ENCODE measurements at places on chromosomes 2 and 18.

- DNase-seq: no peak
These were observed 269.6 kb upstream of the SIX3 start for GRCh38 chr2:44671916-44672315.

GRCh38 chr2:68172521-68172920, 14.8 kb downstream of the PNO1 start:
- DNase-seq: no peak

DNA sequence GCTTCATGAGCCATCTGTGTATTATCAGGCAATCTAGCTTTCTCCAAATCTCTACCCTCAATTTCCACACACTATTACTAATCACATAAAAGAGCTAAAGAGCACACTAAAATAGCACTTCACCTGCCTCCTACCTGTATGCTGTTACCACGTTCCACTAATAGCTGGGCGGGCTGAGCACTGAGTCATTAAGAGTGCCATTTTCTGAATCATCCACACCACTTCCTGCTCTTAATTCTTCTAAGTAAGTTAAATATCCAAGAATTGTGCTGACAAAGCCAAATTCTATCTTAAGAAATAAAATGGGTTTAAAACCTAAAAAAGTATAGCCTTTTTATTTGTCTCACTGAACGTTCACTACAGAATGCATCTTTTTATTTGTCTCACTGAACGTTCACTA, 35.7 kb downstream of the NOL10 start:
- no peak for DNase-seq

DNA sequence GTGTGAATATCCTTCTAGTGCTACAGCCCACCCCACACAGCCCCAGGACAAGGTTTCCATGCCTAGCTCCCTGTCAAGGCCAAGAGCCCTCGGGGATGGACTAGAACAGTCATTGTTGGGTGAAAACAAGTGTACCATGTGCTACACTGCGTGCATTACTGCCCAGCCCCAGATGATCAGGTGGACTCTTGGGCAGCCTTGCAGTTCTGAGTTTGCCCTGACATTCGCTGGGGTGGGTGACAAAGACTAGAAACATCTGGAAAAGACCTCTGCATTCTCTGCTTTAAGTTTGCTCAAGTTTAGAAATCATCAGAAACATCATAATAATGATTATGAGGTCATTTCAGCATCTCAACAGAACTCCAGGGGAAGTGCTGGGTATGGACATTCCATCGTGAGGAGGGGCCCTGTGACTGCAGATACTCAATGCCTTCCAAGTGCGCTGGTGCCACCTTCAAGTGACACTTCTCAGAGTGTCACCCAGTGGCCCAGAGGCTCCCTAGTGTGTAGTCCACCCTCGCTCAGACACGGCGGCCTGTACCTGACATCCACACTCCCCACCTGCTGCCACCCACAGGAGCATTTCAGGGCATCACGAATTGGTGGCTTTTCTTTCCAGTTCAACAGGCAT, 5.3 kb upstream of the PXDN start:
- DNase-seq: no peak

- DNase-seq: no peak
These were observed 121.9 kb downstream of the NDUFA10 start for GRCh38 chr2:239903210-239903609.

- no peak for DNase-seq
These were observed 234.0 kb downstream of the MBD2 start for GRCh38 chr18:53990485-53990884.

DNA sequence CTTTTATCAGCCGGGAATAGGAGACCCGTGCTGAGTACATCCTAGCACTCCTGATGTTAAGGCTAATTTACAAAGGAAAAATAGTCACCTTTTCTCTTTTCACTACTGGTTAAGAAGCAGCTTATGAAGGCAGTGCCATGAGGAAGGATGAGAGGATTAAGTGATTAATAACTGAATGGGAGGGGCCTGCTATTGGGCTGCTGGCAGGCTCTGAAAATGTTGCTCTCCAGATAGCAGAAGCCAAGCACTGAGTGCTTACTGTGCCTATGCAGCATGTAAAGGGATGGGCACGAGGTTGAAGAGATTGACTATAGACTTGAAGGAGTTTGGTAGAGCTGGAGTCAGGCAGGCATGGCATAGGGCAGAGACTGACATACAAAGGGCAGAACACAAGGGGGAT, 282.4 kb upstream of the THSD7B start:
- DNase-seq: no peak

DNA sequence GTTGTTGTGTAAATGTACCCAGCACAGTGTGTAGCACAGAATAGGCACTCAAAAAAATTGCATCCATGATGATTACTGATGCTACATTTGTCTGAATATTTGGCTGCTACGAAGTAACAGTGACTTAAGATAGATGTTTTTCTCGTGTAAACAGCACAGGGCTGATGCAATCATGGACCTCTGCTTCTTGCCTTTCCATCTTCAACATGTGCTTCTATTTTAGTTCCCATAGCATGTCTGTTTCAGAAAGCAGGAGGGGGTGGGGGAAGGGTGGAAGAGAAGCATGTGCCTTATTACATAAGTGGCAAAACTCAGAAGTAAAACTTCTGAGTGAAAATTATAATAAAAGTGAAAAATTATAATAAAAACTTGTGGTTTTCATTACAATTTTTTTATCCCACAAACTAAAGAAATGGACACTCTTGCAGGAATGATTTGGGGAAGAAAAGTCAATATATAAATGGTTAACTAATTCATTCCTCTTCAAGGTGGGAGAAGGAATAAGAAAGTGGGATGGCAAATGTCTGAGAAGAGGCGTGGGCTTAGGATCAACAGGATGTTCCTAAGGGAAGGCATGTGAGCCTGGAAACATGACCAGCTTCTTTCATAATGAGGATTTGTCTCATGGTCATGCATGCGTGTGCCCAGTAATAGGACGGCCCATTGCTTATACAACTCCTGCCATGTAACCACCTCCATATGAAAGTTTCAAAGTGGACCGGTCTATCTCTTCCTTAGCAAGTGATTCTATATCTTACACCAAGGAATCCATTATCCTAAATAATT, 27.2 kb downstream of the CCBE1 start:
- peak; percentile 6 for DNase-seq

- no peak for DNase-seq
These were observed 258.0 kb downstream of the ZEB2 start for GRCh38 chr2:144261966-144262365.

DNA sequence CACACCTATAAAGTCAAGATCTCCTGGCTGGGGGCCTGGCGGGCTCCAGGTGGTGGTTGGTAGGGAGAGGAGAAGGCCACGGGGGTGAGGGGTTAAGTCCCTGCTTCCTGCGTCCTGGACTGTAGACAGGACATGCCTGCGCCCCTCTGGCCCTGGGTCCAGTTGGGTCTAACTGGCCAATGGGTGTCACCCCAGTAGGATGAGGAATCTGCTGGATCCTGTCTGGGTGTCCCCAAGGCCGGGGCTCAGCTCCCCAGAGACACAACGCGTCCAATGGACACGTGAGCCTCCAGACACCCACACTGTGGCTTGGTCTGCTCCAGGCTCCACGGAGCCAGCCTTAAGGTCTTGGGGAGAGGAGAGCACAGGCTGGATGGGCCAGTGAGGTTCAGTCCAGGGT, 19.6 kb downstream of the AQP12A start:
- DNase-seq: no peak

- peak; percentile 30 for DNase-seq
These were observed 681 bp upstream of the PTPN18 start for GRCh38 chr2:130355172-130355577.

GRCh38 chr18:2970772-2971659, 41.9 kb downstream of the LPIN2 start:
- peak; percentile 90 for DNase-seq

- no peak for DNase-seq
These were observed 28.3 kb downstream of the TCF4 start for GRCh38 chr18:55559739-55560138.

DNA sequence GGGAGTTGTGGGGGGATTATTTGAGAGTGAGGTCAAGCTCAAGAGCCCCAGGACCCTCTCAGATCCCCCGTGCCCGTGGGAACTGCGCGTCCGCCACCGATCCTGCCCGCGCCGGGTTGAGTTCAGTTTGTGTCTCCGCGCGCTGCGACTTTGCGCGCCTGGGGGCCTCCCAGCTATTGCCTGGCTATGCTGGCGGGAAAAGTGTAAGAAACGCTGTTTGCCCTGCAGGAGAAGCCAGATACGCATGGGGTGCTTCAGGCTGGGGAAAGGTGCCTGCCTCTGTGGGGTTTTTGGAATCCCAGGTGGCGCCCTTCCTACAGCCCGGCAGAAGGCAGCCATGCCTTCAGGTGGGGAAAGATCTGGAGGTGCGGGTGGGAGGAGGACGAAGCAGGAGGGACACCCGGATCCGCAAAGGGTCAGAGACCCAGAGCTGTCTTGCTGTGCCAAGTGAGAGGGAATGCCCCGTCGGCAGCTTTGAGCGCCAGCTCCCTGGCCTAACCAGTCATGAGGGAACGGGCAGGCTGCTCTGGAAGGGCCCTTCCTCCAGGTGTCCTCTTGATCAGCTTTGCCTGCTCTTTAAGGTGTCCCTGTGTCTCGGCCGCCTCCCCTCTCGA, 22.5 kb downstream of the TEX44 start:
- DNase-seq: no peak

DNA sequence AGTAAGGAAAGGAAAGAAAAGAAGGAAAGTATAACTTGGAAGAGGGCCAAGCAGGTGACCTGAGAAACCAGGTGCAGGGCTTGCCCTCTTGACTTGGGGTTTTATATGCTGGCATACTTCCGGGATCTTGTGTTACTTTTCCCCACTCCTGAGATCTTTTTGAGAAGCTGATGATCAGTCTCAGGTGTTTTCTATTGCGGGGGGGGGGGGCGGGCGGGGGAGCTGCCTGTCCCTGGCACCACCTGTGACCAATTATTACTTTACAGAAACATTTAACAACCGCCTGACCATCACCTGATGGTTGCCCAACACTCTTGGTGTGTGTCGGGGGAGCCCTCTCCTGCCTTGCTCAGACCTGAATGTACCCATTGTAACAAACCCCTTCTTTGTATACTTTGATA, 6.9 kb upstream of the CASP10 start:
- no peak for DNase-seq

DNA sequence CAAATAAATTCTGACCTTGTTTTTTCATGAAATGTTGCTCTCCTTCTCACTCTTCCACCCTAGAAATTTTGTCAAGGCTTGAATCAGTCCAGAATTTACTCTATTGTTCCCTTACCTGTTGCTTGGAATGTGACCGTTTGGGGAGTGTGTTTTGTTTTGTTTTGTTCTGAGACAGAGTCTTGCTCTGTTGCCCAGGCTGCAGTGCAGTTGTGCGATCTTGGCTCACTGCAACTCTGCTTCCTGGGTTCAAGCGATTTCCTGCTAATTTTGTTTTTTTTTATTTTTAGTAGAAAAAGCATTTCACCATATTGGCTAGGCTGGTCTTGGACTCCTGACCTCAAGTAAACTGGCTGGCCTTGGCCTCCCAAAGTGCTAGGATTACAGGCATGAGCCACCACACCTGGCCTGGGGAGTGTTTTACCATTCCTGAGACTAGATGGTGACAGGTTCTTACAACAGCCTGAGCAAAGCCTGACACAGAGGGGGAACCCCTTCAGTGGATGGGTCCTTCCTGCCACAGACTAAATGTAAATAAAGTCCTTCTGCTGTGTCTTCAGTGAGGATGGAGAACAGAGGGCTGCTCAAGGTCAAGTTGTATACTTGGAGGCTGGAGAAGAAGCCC, 52.0 kb downstream of the HAUS1 start:
- no peak for DNase-seq

GRCh38 chr2:102291319-102292075, 19.9 kb upstream of the IL1RL1 start:
- peak; percentile 84 for DNase-seq

DNA sequence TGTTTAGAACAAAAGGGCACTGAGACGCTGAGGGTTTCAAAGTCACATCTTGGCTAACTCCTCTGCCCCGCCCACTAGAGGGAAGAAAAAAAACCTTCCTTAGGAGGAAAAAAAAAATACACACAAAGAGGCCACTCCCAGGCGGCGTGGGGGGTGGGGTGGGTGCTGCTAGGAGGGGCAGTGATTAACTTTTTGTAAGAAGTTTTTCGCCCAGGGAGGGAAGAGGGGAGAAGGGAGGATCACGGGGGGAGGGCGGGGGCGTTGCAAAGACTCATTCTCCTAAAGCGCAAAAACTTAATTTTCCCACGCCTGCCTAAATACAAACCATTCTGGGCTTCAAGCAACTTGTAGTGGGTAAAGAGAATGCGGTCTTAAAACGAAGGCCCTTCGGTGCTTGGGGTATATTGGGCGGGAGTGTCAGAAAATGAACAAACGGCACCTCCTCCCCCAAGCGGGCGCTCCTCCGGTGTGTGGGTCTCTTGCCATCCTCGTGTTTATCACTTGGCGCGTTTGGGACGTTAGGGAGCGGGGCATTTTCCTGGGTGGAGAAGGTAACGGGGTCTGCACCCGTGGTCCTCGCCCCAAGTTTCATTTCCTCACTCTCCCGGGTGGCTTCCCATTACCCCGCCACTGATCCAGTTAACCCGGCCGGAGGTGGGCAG, 1.7 kb downstream of the CXCR4 start:
- DNase-seq: peak; percentile 84

- no peak for DNase-seq
These were observed 566.4 kb upstream of the ID2 start for GRCh38 chr2:8115456-8115855.

GRCh38 chr2:116802671-116803070, 1011.8 kb upstream of the DDX18 start:
- no peak for DNase-seq

DNA sequence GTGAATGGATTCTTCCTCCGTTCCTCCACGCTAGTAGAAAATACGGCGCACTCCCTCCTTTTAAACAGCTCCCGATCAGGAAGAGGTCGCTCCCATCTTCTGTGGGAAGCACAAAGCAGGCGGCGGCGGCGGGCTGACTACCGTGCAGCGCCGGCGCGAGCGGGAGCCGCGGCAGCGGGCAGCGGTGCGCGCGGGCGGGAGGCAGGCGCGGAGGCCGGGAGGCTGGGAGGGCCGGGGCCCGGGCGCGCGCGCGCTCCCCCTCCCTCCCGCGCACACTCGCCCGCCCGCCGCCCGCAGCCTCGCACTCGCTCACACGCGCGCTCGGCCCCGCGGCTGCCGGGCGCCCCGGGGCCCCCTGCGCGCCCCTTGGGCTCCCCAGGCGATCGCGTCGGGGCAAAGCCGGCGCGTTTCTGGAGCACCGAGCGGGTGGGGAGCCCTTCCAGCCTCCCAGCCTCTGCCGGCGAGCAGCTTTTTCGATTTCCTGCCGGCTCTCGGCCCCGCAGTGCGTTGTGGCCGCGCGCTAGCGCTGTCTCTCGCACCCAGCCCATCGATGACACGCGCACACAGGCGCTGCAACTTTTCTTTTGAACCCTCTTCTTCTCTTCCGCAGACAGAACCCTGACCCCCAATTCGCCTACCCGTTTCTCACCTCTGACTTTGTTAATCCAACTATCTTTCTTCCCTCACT, at the start of gene SLC8A1:
Gene SLC8A1, minus strand, starts transcription at position 173 of the 688 bp plus-strand sequence.
- DNase-seq: no peak

- DNase-seq: no peak
These were observed 648.5 kb downstream of the IRS1 start for GRCh38 chr2:226151157-226151556.

GRCh38 chr2:64665709-64666108, 12.0 kb upstream of the SERTAD2 start:
- DNase-seq: no peak

- no peak for DNase-seq
These were observed 68.7 kb upstream of the RBM44 start for GRCh38 chr2:237729681-237730475.

GRCh38 chr2:128520791-128521190, 202.1 kb upstream of the HS6ST1 start:
- DNase-seq: no peak

- DNase-seq: no peak
These were observed 40.7 kb downstream of the CTDP1 start for GRCh38 chr18:79720359-79720733.

Measured in MV-4-11 (cell line).